ENCODE measurements at places on chromosomes 7 and 10.

DNA sequence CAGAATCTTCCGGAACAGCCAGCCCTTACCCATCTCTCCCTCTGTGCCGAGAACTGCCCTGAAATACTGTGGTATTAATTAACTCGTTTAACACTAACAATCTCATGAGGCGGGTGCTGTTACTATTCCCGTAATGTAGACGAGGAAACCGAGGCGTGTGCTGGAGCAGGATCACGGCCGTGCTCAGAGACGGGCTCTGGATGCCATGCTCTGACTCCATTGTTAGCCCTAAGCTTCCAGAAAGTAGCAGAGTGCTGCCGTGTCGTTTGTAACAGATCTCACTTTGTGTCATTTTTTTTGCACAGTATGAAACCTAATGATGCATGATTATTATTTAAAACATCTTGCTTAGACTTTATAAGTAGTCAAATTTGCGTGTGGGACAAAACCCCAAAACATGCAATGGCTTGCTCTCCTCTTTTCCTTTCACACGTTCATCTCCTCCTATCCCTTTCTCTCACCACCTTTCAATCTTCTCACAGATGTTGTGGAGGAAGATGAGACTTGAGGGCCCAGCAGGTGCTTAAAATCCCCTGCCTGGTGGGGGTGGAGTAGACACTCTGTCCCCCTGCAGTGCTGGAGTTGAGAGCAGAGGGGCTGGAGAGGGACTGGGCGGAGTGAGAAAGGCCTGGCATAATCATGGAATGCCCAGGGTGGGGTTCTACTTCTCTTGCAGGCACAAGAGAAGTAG, 482 bp upstream of the ACTR3C start:
- peak; percentile 23 for DNase-seq

DNA sequence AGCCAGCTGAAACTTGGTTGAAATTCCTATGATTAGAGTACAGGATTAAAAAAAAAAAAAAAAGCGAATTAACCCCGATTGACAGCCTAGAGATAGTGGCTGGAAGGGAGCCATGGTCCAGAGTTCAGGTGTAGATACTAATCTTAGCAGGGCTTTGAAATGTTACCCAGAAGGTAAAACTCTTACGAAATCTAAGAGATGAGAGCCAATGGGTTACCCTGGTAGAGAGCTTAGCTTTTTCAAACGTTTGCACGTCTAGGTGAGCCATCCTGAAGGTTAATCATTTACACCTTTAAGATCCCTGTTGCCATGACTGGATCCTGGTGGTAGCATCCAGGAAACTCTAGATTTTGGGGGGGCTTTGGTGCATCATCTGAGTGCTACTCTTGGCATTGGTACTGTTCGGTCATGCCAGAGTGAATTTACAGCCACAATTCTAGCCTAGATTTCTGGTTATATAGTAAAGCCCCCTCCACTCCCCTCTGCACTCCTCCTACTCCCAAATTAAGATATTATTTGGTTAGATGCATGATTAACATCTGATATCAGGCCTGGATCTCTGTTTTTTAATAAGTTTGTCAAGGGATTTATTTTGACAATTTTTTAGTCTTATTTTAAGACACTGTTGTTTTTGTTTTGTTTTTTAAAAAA, 1.2 kb downstream of the AGFG2 start:
- no peak for DNase-seq

GRCh38 chr7:136911344-136911743, 42.9 kb downstream of the CHRM2 start:
- no peak for DNase-seq

DNA sequence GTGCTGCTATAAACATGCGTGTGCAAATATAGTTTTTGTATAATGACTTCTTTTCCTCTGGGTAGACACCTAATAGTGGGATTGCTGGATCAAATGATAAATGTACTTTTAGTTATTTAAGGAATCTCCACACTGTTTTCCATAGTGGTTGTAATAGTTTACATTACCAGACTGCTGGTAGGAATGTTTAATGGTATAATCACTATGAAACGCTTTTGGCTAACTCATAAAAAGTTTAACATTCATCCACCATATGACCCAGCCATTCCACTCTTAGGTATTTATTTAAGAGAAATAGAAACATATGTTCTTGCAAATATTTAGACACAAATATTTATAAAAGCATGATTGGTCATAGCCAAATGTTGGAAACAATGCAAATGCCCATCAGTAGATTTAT, 32.1 kb upstream of the TFEC start:
- DNase-seq, result no peak

DNA sequence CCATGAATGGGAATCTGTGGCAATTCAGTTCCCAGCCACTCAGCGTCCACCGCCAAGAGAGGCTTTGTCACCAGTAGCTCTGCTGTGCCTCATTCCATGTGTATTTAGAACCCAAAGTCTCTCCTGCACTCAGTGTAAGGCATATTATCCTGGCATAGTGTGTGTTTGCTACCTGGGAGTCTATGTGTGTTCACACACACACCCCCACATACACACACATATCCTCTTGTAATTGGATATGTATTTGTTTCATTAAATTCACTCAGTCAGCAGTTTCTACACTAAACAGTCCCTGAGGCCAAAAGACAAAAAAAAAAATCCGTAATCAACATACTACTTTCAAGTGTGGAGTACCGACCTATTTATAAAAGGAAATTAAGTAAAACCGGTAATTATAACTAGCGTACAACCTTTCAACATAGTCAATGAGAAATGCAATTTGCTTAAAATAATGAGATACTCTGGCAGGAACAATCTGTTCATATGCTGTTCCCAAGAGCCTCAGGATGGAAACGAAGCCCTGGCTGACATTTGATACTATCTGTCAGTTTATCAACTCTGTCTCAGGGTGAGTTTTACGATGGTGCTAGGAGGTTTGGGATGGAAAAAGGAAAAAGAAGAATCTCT, 425.8 kb upstream of the CELF2 start:
- no peak for DNase-seq
